ENCODE measurements at places on chromosomes 3 and 15. TPM values are rescaled to one million over a fixed set of nuclear protein-coding genes. Genes with fewer than 3 reads are reported as not detected.
A peak's percentile ranks its signal among the peaks of the same experiment; 100 is the strongest.

GRCh38 chr3:101602731-101603130 lies 28.8 kb downstream of the PCNP start:
- no peak for DNase-seq

DNA sequence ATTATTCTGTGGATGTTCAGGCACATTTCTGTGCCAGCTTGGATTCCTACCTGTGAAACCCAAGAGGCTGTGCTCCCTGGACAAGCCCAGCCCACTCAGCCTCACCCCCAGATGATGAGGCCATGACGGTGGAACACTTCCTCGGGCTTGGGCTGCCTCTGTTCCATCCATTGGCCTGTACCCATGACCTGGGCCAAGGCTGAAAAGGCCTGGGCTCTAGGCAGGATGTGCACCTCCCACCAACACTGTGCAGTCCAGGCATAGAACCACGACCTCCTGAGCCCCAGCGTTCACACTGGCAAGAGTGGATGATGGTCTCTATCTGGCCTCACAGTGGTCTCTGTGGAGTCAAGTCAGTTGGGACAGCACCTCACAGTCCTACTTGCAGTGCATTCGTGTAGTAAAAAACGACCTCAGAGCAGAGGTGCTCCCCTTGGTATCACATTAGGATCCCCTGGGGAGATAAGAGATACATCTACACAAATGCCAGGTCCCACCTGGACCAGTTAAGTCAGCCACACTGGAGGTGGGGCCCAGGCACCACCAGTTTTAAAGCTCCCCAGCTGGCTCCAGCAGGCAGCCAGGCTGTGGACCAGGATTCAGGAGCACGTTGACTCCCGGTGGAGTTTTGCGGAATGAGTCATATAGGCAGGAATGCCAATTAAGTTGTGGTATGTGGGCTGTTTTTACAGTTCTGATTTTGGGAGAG lies 39.0 kb upstream of the IGF1R start:
- peak; percentile 58 for DNase-seq

DNA sequence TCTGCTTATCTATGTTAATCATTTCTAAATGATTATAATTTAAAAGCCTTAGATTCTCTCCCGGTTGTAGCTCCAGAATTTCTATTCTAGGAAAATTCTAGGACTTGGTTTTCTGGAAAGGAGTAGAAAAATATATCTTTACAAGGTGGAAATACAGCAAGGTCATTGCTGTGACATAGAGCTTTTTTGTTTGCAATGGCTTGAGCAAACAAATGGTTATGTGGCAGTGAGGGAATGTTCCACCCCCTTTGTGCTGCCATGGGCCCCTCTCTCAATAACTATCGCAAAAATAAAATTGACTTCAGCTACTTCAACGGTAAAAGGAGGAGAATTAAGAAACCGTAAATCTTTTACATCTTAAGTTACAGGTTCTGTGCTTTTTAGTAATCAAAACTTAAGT lies 517.1 kb downstream of the EPHA3 start:
- no peak for DNase-seq

DNA sequence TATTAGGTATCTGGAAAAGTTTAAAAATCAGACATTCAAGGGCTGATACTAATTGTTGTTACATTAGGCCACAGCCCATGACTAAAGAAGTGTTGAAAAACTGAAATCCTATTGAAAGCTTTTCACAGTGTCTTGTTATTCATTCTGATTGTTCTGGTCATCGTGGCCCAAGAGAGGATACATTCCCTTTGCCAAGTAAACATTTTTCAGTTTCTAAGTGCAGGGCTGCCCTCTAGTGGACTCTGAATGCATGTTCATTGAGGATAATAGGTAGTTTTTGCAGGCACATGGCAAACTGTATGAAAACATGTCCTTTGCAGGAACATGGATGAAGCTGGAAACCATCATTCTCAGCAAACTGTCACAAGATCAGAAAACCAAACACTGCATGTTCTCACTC lies 181.1 kb downstream of the MYRIP start:
- peak; percentile 90 for DNase-seq

DNA sequence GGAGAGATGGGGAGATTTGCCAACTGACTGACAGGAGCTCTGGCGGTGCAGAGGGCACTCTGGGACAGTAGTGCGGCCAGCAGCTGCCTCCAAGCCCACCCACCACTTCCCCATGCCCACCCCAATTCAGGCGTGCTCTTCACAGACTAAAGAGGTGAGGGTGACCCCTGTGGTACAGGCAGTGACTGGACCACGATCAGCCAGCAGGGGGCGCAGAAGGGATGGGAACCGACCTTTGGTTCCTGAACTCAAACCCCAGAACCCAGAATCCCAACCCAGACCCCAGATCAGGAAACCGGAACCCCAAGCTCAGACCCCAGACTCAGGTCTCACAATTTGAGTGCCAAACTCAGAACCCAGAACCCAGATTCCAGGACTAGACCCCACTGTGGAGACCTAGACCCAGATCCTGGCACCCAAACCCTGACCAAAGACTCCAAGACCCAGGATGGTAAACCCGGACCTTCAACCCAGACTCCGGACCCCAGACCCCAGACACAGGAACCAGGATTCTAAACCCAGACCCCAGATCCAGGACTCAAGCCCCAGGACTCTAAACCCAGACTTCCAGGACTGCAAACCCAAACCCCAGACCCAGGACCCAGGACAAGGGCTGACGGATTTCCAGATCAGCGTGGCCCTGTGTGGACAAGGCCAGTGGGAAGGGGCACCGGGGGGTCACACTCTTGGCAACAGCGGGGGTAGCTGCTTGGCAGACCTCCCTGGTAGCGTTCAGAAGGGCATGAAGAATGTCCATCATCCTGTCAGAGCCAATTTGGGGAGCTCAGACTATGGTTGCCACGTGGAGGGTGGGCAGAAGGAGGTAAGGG lies 3.7 kb upstream of the MYL3 start:
- DNase-seq = peak; percentile 97

DNA sequence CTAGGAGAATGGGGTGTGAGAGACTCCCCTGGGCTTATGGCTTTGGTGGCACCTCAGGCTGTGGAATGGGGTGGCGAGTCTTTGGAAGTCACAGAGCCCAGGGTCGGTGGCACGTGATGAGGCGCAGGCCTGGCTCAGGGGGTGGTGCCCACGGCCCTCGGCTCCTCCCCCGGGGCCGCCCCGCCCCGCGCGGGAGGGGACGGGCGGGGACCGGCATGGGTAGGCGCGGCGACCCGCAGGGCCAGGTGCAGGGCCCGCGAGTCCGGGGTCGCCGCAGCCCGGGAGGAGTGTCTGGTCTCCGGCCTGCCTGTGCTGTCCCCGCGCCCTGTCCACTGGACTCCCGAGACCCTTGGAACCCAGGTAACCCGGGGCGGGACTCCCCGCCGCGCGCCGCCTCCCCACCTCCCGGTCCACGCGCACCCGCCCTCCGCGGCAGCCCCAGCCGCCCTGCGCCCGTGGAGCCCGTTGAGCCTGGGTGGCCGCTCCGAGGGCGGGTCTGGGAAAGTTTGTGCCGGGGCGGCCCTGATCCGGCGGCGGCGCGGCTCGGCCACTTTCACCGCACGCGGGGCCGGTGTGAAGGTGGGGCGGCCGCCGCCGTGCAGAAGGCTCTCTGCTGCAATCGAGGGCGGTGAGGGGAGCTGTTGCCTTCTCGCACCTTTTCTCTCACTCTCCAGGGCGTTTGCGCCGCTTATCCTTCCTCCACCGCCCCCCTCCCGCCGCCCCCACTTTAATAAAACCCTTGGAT lies at the start of gene PAQR5:
TSS of gene PAQR5 (plus strand) at position 216 of the 745 bp plus-strand sequence. CDS start 61,169 bp downstream, outside the sequence.
- DNase-seq = peak; percentile 92

- DNase-seq = peak; percentile 31
Measured at GRCh38 chr3:114650808-114651207, 357.0 kb downstream of the TIGIT start.

DNA sequence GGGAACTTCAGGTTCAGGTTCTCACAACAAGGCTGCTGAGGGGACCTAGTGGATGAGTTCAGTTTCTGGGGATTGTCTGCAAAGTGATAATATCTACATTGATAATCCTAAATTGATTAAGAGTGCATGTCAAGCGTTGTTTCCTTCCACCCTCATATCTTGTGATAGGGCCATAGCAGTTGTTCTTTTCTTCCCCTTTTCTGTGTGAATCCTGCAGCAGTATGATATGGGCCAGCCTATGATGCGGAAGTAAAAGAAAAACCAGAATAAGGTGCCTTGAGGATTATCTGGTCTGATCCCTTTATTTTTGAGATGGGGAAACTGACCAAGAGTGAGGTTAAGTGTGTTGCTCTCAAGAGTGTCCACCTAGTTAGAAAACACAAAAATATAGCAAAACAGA lies 86.2 kb downstream of the MITF start:
- no peak for DNase-seq

GRCh38 chr3:190825386-190826016 lies 37.0 kb downstream of the GMNC start:
- no peak for DNase-seq

DNA sequence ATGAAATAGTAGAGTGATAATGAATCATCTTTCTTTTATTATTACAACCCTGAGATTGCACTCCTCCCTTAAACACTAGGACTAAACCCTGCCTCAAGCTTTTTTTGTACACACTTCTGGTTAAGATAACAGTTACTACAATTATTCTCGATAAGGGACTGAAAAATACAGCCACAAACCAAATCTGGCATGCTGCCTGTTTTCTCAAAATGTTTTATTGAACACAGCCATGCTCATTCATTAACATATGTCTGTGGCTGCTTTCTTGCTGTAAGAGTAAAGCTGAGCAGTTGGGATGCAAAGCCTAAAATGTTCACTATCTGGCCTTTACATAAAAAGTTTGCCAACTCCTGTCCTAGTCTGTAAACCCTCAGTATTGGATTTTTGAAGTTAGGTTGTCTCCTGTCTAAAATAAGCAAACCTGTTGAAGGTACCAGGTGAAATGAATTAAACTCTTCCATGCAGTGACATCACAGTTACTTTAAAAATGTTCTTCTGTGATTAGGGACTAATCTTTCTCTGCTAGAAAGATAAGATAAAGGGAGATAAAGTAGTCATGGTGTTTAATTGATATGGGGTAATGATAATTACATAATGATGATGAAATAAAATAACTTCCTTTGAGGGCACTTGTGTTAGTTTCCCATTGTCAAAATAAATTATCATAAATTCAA lies 218.2 kb downstream of the STXBP5L start:
- no peak for DNase-seq

DNA sequence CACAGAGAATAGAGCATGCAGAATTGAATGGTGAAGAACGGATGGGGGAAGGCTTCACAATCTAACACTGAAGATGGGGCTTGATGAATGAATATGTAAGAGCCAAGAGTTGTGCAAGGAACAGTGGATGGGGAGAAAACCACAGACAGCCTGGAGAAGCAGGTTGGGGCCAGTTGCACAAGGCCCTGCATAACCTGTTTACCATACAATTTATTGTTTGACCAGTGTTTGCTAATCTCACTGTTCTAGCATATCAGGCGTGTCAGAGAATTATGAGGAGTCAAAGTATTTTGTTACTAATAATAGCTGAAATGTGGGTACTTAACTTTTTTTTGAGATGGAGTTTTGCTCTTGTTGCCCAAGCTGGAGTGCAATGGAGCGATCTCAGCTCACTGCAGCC lies 36.4 kb downstream of the LINS1 start:
- no peak for DNase-seq

- DNase-seq = peak; percentile 58
Measured at GRCh38 chr15:82177291-82178010, 85.1 kb downstream of the EFL1 start.

DNA sequence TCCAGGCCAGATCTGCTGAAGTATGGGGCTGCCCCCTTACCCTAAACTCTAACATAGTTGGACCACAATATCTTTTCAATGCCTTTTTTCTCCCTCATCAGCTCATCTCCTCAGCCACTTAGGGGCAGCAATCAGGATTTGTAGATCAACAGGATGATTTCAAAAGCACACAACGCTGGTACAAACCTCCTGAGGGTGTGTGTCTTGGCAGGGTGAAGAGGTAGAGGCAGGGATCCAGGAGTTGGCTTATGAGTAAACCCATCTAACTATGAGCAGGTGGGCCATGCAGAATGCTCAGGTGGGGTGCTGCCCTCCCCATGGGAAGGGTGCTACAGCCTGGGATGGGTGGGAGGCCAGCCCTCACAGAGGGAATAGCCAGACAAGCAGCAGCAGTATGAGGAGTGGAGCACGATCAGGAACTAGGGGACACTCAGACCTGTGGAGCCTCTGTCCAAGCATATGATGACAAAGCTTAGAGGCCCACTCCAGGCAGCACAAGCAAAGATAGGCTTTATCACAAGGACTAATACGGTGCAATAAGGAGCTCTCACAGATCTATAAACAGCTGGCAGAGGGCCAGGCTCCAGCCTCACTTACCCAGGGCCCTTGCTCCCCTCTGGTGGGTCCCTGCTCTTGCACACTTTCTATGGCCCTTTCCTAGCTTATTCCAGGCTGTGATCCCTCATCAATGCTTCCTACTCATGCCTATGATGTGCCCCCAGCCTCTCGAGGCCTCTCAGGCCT lies 32.2 kb downstream of the IL20RB start:
- no peak for DNase-seq

GRCh38 chr15:30063835-30064546 lies 18.8 kb upstream of the GOLGA8J start:
- no peak for DNase-seq

GRCh38 chr3:61666615-61667330 lies 105.4 kb downstream of the PTPRG start:
- DNase-seq = no peak

DNA sequence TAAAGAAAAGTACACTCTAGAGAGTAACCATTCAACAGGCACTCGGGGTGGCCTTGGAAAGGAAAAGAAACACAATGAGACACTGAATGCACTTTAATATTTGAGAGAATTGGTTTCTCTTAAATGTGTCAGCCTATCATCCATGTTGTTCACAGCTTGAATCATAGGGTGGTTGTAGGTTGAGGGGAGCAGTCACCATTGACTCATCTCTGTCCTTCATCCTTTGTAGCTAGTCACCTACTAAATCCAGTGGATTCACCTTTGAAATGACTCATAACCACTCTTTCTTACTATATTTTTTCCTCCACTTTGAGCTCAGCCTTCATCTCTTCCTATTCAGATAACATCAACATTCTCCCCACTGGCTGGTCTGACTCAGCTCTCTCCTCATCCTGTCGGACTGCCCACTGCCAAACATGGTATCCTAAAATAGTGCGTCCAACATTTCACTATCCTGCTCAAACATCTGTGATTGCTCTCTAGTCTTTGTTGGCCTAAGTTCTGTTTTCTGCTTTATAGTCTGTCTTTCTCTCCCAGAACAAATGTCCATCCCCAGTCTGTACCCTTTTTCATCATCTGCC lies 182.7 kb upstream of the GADL1 start:
- peak; percentile 80 for DNase-seq

DNA sequence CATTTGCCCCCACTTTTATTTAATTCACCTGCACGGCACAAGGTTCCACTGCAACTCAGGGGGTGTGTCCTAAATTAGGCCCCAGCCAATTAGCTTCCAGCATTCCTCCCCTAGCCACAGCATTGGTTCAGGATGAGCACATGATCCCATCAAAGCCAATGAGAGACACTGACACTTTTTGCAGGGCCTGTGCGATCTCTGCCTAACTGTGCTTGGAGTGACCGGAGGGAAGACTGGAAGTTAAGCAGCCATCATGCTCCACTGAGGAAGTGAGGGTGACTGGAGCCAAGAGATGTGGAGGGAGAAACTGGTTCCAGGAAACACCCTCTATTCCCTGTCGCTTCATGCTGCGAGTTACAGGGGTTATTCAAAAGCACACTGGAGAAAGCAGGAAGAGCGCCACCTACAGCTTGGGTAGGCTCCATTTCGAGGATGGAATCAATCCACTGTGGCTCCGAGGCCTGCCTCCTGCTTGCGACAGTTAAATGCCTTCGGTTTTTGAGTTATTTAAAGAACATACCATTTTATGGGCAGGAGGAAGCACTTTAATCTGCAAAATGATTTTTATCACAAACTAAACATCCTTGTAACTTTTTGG lies 122.2 kb upstream of the WNT5A start:
- DNase-seq = no peak

Gene CPNE9
- not detected for total RNA-seq

Gene SAMMSON
- not detected for total RNA-seq

Gene SLC35G2
- total RNA-seq = 8.0 TPM

Gene PRICKLE2
- 25.0 TPM for total RNA-seq

Gene LRRC31
- not detected for total RNA-seq

Measured in osteoblast (primary cell).